D341Med (cell line): ENCODE measurements at places on chromosomes 2 and 18.

DNA sequence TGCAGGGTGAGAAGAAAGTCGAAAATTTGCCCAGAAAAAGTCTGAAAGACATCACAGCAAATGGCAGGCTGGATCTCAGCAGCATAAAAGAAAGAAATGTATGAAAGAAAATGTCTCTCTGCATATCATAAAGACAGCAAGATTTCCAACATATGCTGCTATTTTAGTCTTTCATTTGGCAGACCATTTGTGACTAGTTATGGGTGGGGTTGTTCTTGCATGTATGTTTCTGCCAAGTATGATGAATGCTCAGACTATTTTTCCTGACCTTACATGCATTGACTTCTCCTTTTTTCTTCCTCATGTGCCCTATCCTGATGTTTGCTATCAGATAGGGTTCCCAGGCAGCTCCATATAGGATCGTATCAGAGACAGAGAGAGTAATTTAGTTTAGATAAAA is 58.5 kb upstream of the PARD3B start:
- no peak for DNase-seq

- DNase-seq, result no peak
Measured at GRCh38 chr18:41128126-41128525, 826.9 kb upstream of the PIK3C3 start.

DNA sequence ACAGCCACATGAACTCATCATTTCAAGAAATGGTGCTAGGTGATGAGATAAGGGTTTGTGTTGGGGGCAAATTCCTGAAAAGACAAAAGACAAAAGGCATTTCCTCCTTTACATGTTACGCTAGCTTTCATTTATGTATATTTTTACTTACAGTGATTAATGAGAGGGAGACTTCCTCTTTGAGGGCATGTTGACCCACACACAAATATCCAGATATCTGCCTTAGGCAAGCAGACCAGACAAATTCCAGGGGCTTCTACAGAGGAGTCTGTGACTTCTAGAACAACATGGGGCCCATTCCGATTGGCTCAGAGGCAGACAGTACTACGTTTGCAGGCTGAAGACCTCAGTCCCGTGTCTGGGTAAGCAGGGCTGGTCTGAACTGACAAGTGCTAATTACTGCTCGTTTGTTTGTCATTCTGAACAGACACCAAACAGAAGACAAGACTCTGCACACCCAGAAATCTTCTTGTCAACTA is 74.8 kb upstream of the ST6GAL2 start:
- DNase-seq, result no peak

DNA sequence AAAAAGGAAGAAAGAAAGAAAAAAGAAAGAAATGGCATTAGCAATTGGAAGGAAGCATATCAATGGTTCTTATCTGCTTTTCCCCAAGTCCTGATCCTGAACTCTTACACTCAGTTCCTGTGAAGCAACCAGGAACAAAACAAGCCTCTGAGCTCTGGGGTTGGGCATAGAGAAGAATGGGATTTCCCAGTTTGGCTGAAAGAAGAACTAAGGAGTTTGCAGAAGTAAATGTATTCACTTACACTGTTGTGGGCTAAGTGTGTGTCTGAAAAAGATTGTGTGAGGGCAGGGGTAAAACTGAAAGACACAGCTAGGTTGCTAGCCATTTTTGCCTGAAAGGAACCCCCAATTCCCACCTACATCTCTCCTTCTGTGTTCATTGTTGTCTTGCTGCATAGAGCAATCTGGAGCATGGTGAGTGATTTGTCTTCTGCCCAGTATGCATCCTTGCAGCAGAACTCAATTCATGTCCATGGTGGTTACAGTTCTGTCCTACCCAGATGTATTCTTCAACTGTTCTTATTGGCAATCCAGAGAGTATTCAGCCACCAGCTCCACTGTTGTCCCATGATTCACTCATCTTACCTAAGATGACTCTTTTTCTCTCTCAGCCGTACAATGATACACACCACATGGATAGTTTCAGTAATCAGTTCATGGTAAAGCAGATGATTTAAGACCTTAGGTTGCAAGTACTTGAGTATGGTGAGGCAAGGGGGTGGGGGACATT is 348.7 kb downstream of the ARHGAP15 start:
- no peak for DNase-seq
